ENCODE measurements at places on chromosomes 16 and 17.

- no peak for DNase-seq
Measured at GRCh38 chr17:81015136-81015535, 19.8 kb upstream of the BAIAP2 start.

- peak; percentile 93 for DNase-seq
Measured at GRCh38 chr17:42659079-42659931, at the start of gene TUBG2. TUBG2 (plus strand) TSS chr17:42659284; CDS start chr17:42659504, 220 bp downstream.

GRCh38 chr17:75008373-75008772, 4.1 kb upstream of the MRPL58 start:
- DNase-seq: no peak

DNA sequence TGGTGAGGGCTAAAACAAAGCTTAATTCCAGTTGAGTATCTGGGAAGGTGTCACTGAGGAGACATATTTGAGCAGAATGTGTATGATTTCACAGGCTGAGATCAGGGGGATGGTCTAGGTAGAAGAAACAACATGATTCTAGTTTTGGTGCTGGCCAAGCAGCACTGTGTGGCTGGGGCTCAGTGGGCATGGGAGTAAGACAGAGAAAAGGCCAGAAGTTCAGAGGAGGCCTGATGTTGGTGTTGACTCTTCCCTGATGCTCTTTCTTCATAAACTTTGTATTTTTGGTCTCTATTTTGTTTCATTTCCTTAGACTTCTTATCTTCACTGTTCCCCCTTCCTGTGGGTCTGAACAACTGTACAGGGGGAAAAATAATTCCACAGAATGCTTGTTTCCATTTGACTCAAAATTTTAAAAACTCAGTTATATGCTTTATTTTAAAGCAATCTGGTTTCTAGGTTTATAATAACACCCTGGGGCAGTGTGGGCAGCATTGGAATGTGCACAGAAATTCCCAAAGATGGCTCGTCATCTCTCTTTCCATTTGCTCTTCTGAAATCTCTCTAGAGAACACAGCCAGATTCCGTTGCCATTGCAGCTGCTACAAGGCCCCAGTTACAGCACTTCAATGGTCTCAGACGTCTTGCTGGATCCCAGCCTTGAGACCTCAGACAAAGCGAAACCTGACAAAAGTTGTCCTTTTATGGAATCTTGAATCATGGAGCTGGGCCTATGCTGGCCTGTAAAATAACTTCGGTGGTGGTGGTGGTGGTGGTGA, 68.3 kb downstream of the SNX11 start:
- DNase-seq: no peak

DNA sequence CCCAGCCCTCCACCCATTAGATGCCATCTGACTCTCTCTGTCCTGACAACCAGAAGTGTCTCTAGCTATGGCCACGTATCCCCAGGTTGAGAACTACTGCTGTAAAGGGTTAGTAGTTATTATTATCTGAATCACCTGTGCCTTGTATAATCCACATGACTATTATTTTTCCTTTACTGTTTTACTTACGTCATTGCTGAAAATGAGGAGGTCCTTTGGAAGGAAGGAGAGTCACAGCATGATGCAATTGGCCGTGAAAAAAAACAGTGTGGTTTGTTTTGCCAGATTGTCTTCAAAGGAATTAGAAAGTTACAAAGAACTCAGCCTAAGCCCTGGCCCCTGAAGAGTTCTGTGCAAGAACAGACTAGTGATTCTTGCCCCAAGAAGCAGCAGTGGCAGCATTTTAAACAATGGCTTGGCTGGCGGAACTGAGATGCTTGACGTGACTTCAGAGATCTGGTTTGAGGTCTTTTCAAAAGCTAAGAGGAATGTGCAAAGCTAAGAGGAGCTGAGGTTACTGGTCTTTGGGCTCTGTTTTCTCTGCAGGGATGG, 413.3 kb upstream of the EEF2KMT start:
- no peak for DNase-seq
